ENCODE measurements at places on chromosomes 7 and 10.

DNA sequence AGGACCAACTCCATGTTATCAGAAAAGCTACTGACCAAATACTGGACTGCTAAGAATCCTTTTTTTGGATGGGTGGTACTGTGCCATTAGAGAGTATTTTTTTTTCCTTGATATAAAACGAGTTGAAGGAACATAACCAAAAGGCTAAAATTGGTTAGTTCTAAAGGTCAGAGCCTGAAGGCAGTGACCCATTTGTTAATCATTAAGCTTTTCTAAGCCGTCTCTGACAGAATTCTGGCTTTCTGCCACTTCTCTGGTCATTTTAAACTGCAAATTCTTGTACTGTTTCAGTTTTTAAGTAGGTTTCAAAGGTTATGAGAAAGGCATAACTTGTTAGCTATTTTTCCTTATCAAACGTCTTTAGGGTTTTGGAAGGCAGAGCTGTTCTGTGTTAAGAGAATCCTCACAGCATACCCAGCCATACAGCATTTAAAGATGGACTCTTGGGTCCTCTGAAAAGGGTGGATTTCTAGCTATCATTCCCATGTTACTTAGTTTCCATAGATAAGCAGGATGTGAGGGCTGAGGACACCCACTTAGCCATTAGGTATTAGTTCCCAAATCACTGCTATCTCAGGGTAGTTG lies 196.8 kb downstream of the RNLS start:
- DNase-seq, result no peak

DNA sequence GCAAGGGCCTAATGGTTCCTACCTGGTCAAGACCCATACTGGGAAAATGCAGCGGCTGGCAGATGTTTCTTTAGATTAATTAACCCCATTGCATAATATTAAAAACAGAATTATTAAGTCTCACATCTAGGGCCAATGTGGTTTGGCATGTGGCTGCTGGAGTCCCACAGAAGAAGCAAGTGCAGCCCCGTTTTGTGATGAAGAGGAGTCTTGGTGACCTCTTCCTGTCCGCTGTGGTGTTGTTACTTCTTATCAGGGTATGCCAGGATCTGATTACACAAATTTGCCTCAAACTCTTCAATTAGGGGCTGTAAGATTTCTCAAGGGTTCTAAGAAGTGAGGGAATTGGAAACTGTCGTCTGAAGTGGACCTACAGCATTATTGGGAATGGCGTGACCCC lies 240.3 kb downstream of the SEC23IP start:
- DNase-seq, result no peak

DNA sequence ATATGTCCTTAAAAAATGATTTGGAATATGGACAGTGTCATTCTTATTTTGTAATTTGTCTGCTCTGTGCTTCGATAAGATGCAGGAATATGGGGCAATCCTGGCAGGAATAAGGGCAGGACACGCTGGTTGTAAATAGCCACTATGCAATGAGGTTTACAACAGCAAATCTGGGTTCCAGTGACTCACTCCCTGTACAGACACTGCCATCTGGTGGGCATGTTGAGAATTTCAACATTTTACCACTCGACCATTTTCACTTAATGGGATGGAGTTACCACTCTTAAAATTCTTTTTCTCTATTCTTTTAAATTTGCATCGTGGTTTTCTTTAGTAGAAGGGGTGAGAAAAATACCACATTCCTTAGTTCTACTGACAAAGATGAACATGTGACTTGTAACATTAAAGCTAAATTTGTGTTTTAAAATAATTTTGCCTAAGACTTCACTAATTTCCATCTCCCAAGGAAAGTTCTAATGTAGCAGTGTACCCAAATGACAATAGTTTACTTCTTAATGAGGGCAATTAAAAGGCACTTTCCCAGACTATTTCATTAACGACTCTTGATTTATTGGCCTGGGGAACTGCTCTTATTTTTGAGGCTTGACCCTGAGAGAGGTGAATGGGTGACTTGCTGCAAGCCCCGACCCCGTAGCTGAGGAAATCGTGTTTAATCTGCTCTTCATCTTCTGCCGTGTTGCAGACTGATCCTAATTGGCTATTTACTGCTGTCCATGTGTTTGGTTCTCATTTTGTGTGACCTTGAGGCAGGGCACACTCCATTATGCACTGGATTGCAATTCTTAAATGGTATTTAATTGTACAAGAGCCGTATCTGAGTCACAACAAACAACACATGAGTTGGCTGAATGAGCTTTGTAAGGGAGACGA lies 173.6 kb upstream of the IMMP2L start:
- peak; percentile 9 for DNase-seq

DNA sequence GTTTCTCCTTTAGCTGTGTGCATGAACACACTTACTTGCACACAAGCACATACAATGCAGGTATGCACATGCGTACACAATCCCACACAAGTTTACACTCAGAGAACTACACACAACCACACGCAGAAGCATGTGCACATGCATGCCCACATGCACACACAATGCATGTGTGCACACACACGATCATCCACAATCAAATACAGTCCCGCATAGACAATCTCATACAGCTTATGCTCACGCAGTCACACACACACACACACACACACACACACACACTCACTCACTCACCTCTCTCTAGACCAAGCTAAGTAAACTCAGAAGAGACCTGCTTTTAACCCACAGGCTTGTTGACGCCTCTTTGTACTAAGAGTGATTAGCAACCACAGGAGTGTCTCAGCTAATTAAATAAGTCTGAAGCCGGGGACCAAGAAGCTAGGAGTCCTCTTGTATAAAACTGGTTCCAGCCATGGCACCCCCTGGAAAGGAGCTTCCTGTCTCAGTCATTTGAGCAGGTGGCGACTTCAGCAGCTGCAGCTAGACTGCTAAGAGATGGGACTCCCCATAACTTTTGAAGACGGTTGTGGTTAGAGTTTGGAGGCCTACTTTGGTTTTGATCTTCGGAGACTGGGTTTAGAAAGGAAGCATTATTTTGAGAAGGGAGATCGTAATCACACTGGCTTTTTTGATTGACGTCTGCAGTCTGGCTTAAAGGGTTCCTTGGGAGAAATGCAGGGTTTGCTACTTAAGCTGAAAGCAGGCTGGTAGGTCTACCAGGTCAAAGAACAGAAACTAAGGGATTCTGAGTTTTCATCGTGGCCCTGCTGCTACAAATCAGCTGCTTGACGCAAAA lies 82.3 kb upstream of the ADRB1 start:
- DNase-seq, result no peak

- DNase-seq, result no peak
These were observed 621.9 kb upstream of the GHITM start for GRCh38 chr10:83517456-83517855.

DNA sequence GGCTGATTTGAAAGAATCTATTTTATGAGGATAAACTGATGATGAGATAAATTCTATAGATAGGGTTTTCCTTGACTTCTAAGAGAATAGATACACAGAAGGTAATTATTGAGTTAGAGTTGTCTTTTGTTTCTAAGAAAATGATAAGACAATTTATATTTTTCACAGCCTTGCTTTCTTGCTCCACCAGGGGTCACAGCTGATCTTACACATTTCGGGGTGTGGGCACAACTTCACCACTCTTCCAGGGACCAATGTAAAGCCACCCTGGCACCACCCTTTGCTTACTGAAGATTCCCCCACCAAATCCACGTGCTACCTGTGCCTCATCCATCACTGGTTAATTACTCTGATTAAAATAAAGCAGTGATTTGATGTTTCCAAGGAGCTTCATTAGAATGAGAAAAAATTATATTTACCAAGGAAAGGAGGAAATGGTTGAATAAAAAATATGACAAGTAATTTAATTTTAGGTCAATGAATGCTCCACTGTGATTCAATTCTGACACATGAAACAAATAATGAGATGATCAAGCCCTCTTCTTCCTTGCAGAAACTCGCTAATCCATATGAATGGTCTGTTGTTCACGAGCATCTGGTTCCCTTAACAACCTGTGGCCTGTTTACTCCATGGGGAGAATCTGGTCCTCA lies 177.3 kb upstream of the TNS3 start:
- DNase-seq, result no peak

- no peak for DNase-seq
These were observed at the start of gene PFKP for GRCh38 chr10:3067118-3067858. TSS of gene PFKP (plus strand) at chr10:3067548. CDS start at chr10:3067596, 48 bp downstream.

DNA sequence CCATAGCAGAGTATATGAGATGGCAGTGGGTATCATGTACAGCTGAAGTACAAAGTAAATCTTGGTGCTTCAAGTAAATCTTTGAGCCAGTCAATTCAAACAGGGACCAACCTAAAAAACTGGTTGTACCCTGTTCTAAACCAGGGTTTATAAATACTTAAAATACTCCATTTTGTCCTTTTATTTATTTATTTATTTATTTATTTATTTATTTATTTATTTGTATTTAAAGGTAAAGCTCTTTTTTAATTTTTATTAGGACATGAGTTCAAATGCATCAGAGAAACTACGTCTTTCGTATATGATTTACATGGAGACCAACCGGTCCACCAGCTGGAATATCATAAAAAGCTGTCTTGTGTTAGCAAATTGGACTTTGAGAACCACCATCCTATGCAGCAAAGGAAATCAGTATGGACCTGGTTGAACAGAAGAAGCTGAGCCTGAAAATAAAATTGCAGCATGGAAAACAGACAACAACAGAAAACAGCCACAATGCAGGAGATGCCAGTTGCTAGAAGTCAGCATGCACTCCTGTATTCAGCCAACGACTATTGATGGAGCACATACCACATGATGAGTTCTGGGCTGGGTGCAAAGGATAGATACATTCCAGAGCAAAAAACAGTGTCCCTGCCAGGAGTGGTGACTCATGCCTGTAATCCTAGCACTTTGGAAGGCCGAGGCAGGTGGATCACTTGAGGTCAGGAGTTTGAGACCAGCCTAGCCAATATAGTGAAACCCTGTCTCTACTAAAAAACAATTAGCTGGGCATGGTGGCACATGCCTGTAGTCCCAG lies 60.0 kb downstream of the PLXNA4 start:
- no peak for DNase-seq

DNA sequence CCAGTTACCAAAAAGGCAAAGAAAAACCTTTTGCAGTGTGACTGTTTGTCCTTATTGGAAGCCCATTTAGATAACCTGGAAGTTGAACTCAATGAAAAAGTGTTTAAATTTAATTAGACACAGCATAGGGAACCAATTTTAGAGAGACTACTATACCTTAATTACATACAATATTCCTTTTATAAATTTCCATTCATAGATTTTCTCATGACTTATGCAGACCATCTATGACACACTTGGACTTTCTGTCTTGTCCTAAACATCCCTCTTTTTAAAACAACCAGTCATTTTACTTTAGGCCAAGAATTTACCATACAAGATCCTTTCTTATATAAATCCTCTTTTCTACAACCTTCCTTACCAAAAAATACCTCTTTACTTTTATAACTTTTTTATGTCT lies 61.6 kb downstream of the MTURN start:
- DNase-seq, result no peak

GRCh38 chr10:2099321-2099720 lies 362.0 kb upstream of the ADARB2 start:
- DNase-seq, result no peak

DNA sequence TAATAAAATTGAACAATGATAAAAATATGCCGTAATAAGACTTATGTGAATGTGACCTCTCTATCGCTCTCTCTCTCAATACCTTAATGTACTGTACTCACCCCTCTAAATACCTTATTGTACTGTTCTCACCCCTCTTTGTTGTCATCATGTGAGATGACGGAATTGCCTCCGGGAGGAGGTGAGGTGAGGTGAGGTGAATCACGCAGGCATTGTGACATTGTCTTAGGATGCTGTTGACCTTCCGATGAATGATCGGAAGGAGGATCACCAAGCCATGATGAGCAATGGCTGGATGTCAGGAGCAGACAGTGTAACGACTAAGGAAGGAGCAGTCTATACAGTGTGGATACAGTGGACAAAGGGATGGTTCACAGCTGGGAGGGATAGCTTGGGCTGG lies 87.4 kb upstream of the FAM20C start:
- DNase-seq, result no peak

GRCh38 chr10:110802090-110802489 lies 69.6 kb upstream of the PDCD4 start:
- DNase-seq, result no peak
